Stimulated activated CD4-positive, alpha-beta T cell treated with anti-CD3 and anti-CD28 coated beads, Interleukin-12 subunit alpha, Interleukin-12 subunit beta, amount 100 ng/mL, for 24 hours (primary cell): ENCODE measurements at places on chromosomes 5 and 9.

GRCh38 chr9:97985058-97985861, 2.1 kb downstream of the ANP32B start:
- DNase-seq: no peak

- no peak for DNase-seq
These were observed 257.5 kb downstream of the HSPA4 start for GRCh38 chr5:133309166-133309795.

DNA sequence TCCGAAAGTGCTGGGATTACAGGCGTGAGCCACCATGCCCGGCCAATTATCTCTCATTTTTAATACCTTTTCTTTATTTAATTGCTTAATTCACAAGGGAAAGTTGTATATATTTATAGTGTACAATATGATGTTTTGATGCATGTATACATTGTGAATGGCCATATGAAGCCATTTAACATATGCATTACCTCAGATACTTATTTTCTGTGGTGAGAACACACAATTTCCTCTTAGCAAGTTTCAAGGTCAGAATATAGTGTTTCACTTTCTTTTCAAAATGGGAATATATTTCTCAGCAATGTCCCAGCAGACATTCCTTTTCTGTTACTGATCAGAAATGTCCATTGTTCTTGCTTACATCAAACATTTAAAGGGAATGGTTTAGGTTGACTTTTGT, 1596.3 kb downstream of the MAT2B start:
- DNase-seq: no peak

GRCh38 chr5:137395011-137395755, 103.9 kb downstream of the SPOCK1 start:
- no peak for DNase-seq

GRCh38 chr5:1201327-1202025, at the start of gene SLC6A19:
TSS of gene SLC6A19 (plus strand) at chr5:1201595. CDS start at chr5:1201651, 56 bp downstream.
- DNase-seq: no peak

- no peak for DNase-seq
These were observed 198.1 kb downstream of the C9orf50 start for GRCh38 chr9:129422843-129423192.

DNA sequence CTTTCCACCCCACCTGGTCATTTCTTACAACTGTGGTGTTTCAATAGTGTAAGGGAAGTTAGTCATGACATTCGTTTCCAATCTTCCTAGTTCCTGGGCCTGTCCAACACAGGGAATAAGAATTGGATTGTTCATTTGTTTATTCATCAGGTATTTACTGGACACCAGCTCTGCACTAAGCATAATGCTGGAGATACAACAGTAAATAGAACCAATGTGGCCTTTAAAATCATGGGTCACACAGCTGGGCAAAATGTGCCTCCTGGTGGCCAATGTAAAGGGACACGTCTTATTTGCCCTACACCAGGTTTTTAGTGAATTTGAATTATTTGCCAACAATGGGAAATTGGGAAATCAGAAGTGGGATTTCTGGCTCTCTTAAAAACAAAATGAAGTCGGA, 10.4 kb downstream of the ABLIM3 start:
- no peak for DNase-seq
